ENCODE measurements at places on chromosomes 13 and 19.
A peak's percentile ranks its signal among the peaks of the same experiment; 100 is the strongest.

DNA sequence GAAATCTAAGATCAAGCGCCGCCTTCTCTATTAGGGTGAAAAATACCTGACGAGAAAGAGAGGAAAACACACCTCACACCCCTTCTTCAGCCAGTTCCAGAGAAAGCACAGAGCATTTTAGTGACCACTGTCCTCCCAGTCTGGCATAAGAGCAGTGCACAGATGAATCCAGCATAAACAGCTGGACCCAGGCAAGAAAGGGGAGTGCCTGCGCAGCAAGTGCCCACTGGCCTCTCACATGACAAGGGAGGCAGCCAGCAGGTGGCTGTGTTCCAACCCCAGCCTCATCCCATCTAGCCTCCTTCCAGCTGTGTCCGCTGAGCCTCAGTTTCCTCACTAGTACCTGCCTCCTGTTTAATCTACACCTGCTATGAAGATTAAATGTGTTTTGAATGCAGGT, 8.0 kb downstream of the MED26 start:
- no peak for DNase-seq

DNA sequence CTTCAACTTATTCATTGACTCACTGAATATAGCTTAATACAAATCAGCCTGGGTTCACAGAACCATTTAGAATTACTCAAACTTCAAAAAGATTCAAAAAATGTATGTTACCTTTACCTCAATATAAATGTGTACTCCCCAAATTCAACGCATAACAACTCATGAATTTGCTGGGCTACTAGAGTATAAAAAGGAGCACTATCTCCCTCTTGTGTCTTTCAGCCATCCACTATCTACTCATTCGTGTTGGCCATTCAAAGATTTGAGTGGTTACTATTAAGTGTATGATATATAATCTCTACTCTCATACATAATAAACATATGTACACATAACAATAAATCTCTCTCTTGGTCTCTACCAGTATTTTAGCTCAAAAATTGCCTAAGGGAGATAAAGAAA, 20.3 kb downstream of the INTS6 start:
- no peak for DNase-seq

GRCh38 chr19:55688422-55689218, 13.6 kb downstream of the EPN1 start:
- DNase-seq, result no peak

DNA sequence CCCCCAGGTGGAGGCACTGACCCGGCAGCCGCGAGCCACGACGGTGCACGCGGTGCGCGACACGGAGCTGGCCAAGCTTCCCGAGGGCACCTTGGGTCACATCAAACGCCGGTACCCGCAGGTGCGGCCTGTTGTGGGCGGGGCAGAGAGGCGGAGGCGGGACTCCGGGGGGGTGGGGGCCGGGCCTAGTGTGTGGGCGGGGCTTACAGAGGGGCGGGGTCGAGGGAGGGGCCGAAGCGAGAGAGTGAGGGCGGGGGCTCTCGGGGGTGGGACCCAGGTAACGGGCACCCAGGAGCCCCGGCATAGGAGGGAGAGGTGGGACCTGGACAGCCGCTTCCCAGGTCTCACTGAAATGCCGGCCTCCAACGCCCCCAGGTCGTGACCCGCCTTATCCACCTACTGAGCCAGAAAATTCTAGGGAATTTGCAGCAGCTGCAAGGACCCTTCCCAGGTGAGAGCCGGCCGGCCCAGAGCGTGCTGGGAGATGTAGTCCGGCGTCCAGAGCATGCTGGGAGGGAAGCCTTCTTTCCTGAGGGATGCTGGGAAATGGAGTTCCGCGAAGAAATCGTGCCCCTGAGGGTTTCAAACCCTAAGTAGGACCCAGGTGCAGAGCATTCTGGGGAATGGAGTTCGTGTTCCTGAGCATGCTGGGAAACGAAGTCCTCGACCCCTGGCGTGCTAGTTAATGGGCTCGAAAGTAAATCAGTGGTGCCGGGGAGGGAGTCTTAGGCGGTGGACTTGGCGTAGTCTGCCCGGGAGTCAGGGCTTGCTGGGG, 15.7 kb downstream of the PNPLA6 start:
- no peak for DNase-seq

DNA sequence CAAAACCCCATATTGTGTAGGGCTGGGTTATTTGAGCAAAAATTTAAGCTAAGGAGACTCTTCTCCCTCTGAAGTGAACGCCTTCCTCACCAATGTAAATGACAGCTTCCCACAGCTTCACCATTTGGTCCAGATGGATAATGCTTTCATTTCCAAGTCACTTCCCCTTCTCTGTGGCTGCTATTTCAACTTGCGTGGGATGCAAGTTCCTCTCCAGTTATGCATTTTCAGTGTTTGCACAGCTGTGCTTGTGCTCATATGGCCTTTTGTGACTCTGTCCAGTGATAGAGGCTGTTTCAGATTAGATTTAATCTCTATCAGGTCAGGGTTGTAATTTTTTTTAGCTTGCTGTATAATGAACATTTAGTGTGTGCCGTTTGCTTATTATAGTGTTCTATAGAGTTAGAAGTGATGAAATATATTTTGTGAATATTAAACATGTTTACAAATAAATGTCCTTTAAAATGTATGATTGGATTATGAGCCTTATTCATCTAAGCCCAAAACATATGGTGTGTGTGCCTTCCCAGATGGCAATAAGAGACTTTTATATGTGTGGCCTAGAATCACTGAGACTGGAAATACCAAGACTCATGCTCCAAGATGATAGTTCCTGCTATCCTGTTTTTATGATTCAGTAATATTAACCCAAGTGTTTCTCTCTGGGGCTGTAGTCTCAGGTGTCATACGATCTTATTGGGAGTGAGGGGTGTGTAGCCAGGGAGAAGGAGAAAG, 86.6 kb downstream of the TNFRSF19 start:
- no peak for DNase-seq

DNA sequence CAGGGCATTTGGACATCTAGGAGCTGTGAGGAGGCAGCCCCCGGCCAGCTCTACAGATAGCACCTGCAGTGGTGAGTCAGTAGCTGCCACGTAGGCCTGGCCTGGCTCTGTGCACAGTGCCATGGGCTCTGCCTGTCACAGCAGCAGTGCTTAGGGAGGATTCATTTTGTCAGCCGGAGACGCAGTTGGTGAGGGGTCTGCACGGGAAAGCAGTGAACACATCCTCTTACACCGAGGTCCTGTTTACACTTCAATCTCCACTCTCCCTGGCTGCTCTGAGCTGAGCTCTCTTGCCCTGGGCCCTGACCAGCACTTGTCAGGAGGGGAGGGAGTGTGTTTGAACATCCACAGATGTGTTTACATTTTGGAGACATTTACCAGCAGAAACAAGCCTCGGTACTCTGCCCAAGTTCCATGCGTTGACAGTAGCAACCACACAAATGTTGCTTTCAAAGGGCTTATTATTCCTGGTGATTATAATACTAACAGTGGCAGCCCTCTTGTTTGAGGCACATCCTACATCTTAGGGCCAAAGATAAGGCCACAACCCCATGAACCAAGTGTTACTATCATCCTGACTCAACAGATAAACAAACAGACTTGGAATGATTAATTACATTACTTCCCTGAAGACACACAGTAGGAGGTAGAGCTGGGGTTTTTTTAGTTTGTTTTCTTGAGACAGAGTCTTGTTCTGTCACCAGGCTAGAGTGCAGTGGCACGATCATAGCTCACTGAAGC, 148.9 kb downstream of the USP12 start:
- DNase-seq, result peak; percentile 53

DNA sequence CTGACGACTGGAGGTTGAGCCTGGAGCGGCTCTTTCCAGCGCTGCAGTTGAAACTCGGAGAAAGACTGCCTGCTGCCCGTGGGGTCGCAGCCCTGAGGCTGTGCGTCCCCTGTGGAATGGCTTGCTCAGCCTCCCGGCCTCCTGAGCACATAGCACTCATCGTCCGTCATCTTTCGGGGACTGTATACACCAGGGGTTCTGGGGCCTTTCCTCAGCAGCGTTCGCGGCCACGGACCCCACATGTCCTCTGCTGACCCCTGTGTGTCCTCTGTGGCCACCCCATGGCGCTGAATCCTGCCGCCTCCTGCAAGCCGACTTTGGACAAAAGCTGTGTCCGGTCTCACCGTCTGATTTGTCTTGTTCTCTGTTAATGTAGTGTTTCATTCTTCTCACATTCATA, 20.4 kb downstream of the CUL4A start:
- no peak for DNase-seq

- no peak for DNase-seq
Observed at GRCh38 chr13:20460761-20461160, 64.9 kb downstream of the CRYL1 start.

DNA sequence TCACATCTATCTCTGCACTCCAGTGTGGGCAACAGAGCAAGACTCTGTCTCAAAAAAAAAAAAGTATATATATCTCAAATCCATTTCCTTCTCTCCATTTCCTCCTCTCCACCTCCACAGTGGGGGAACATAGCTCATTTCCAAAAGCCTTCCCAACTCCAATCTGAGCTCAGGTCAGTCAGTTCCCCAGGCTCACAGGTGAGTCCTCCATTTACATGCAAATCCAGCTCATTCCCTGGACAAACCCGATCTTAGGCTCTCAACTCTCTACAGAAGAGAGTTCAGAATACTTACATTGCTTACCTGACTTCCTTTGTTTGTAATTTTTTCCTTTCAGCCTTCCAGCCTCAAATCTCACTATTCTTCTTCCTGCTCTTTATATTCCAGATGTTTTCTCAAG, 518.3 kb downstream of the GPC6 start:
- no peak for DNase-seq

- no peak for DNase-seq
Observed at GRCh38 chr13:91134803-91135184, 212.7 kb upstream of the MIR17HG start.

GRCh38 chr13:23655321-23655720, 85.1 kb downstream of the TNFRSF19 start:
- DNase-seq, result no peak

GRCh38 chr13:31174018-31174417, 12.3 kb upstream of the HSPH1 start:
- DNase-seq, result no peak

- DNase-seq, result no peak
Observed at GRCh38 chr19:45152504-45153338, 8.1 kb downstream of the NKPD1 start.

DNA sequence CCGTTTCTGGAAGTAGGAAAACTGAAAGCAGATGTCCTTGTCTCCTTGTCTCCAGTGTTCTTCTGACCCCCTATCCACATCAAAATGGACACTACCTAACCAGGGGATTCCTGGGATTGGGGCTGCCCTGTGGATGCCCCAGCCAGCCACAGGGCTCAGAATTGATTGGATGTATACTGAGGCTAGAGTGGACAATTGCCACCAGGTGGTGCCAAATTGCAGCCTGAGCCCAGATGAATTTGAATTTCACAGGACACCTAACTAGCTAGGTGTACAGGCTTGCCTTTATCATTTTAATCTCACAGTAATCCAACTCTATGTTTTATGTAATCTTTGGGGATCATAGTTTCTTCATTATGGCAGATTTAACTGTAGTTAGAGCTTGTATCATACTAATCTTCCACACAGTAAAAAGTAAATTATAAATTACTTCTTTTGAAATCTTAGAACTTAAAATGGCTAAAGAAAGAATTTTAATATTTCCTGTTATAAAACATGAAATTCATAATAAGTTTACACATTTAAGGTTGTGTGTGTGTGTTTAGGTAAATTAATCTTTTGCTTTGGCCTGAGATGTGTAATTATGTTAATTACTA, 58.0 kb downstream of the PIBF1 start:
- DNase-seq, result no peak

- peak; percentile 93 for DNase-seq
Observed at GRCh38 chr19:18044825-18045304, 36.9 kb downstream of the ARRDC2 start.

DNA sequence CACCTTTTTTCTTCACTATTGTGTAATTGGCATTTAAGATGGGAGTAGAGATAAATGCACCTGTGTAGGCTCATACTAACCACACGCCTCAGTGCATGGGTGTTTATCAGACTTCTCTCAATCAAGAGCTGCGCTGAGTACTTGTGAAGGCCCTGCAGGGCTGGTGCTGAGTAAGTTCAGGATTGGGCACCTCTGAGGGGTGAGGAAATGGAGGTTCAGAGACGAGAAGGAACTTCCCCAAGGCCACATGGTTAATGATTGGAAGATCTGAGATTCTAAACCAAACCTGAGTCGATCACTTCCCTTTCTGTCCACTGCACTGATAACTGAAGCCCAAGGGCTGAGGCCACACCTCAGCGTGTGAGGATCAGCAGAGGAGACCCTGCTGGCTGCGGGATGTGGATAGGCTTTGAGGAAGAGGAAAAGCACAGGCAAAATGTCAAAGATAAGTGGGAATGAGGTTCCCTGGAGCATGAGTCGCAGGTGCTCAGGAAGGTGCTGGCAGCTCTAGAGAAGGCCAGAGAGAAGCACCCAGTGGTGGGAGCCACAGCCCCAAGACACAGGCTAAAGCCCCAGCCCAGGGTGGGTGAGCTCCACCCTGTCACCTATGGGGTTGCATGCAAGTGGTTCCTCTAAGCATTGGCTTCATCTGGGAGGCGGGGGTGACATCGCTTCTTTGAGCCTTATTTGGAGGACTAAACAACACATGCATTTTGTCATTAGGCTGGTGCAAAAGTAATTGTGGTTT, 32.3 kb upstream of the GJB6 start:
- DNase-seq, result no peak

GRCh38 chr13:72141855-72142519, 275.0 kb upstream of the DACH1 start:
- DNase-seq, result no peak

GRCh38 chr13:43650882-43651281, 135.9 kb downstream of the ENOX1 start:
- no peak for DNase-seq

DNA sequence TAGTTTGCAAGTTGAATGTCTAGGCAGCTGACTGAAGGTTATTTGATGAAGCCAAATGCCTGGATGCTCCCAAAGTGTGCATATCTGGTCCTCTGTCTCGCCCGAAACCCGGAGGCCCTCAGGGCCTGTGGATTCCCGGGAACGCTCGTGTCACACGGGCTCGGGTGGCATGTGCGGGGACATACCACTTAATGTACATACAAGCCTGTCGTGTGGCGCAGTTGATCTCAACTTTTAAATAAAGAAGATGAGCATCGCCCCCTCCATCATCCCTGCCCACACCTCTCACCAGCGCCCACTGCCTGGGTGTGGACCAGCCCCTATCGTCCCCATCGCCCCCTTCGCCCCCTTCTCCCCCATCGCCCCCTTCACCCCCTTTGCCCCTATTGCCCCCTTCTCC, 33.9 kb downstream of the ATP11A start:
- no peak for DNase-seq
